ENCODE measurements at places on chromosomes 2 and 18. TPM values are rescaled to one million over a fixed set of nuclear protein-coding genes. Genes with fewer than 3 reads are reported as not detected.

DNA sequence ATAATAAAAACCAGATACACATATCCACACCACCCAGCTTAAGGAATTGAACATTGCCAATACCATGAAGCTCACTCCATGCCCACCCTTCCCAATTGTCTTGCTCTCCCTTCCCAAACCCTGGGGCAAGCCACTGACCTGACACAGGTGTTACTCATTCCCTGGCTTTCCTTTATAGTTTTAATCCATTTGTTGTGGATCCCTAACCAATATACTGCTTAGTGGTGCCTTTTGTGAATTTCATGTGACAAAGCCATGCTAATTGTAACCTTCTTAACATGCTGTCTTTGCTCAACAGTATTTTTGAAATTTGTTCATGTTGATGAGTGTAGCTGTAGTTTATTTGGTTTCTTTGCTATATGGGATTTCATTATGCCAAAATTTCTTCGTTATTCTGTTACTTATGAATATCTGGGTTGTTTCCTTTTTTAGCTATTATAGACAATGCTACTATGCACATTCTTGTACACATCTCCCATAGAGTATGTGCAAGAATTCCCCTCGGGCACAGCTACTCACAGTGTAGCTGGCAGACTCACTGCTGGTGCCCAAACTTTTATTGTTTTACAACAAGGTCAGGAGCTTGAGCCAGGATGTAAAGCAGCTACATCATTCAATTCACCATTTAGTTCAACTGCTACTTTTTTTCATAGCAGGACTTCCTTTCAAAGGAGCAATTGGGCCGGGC is 90.8 kb upstream of the ATL2 start:
- no peak for DNase-seq

DNA sequence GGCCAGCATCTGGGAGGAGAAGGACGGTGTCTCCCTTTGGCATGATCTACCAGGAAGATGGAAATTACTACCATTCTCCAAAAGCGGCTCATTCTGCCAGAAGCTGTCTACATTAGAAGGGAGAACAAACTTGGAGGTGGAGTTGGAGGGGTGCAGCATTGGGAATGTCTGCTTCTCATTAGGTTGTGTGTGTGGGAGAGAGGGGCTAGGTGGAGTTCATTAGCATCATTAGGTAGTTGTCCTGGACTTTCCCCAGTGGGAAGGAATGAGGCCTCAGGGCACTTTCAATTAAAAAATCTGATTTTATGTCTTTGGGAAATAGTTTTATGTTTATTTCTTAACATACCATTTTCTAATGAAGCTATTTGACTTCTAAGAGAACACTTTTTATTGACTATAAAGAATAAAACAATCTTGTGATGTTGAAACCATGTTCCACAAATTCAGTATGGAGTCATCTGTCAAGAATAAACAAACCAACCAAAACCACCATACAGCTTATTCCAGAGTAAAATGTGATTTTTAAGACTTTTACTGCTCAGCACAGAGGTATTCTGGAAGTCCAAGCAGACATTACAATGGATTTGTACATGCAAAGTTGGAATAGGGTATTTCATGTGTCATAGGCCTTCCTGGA is 60.6 kb downstream of the VAPA start:
- no peak for DNase-seq

RAB6C gene
- not detected for total RNA-seq

DNAJC10 gene
- 163 TPM for total RNA-seq

- DNase-seq = no peak
Measured at GRCh38 chr2:230441227-230441897, 25.4 kb downstream of the SP100 start.

GRCh38 chr2:128722489-128722888 is 403.8 kb upstream of the HS6ST1 start:
- no peak for DNase-seq

IL1F10 gene
- not detected for total RNA-seq

- DNase-seq = peak; percentile 56
Measured at GRCh38 chr2:7044253-7045250, 127.3 kb downstream of the RNF144A start.

GREB1 gene
- 3.1 TPM for total RNA-seq

DNA sequence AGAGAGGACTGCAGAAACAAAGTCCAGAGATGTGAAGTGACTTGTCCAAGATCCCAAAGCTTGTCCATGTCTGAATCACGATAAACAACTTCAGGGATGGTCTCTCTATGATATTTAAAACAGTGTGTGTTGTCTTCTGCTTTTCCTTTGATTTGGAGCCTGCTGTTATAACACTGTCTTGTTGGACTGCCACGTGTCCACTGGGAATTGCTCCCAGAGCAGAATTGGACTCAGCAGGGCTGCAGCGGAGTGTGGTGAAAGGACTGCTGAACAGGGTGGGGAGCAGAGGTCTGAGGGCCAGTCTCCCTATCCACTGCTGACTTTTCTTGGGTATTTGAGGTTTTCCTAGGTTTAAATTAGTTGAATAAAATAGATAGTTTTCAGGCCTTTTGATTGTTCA is 68.3 kb downstream of the IL1R2 start:
- no peak for DNase-seq

GRCh38 chr18:50836521-50836957 is 16.7 kb upstream of the MRO start:
- no peak for DNase-seq

- no peak for DNase-seq
Measured at GRCh38 chr2:181454686-181455450, 2.3 kb upstream of the ITGA4 start.

SLC23A3 gene
- 3.8 TPM for total RNA-seq

HTR2B gene
- total RNA-seq = 0.94 TPM

GRCh38 chr2:205032093-205032551 is 486.8 kb downstream of the PARD3B start:
- DNase-seq = no peak

TRIM43 gene
- not detected for total RNA-seq

DNA sequence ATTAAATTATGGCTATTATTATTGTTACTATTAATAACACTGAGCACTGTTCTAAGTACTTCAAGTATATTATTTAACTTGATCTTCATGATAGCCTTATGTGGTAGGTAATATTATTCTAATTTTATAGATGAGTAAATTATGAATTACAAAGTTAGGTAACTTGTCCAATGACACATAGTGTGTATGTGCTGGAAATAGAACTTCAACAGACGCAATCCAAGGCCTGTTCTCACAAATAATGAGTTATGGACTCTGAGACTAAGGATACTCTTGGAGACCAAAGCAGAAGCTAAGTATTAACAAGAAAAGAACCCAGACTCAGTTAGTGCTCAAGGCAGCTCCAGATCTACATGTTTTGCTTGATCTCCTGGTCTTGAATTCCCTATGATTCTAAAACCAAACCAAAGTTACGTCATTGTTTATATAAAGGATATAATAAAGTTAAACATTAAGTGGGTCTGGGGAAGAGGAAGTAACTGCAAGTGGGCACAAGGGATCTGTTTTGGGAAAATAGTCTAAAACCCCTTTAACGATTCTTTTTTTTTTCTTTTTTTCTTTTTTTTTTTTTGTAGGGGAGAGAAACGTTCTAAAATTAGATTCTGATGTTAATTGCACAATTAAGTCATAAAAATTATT is 211.3 kb downstream of the ERBB4 start:
- no peak for DNase-seq

ZAP70 gene
- total RNA-seq = 5.6 TPM

DNA sequence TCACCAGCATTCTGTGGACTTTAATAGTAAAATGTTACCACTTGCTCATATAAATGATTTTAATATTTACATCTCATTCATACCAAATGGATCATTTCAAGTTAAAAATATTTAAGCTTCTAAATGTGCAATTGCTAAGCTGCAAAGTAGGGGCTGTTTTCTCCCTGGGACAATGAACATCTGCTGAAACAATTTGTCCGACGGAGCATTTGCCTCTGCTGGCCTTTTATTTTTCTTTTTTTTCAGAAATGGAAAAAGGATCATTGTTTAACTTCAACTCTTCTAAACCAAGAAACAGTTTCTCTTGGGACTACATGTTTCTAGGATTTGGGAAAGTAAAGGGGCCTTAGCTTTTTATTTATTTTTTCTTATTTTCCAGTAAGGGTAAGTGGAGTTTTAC is 43.8 kb upstream of the ITPRID2 start:
- DNase-seq = peak; percentile 2

MC4R gene
- 0.17 TPM for total RNA-seq

DNA sequence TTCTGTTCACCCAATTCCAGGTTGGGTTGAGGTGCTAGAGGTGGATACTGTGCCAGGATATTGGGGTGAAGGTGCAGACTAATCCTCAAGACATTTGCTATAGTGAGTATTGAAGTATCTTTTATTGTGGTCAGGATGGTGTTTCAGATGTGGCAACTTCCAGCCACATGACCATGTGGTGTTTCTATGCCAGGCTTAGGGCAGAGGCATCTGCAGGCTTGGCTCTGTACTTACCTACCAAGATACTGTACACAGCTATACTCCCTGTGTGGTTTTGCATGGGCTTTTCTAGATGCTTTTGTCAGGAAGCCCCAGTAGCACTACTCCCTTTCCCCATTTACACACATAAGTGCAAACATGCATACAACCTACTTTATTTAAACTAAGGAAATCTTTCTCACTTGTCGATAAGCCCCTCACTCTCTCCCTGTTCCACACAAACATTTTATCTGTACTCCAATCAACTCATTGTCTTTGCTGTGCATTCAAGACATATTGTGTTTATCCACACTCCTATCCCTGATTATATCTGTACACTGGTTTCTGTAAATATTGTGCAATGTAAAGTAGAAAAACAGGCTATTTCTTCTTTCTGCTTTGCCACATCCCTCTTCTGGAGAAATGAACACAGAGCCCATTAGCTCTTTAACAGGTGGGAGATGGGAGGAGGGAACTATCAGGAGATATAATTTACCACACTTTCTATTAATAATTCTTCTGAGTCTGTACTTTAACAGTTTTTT is 12.3 kb downstream of the ARL6IP6 start:
- no peak for DNase-seq

GRCh38 chr2:85171916-85172315 is 38.7 kb downstream of the TCF7L1 start:
- no peak for DNase-seq

ABCG5 gene
- total RNA-seq = not detected

MLPH gene
- total RNA-seq = 296 TPM

- no peak for DNase-seq
Measured at GRCh38 chr18:35171315-35171987, 69.4 kb upstream of the ZNF397 start.

TUBA4B gene
- 3.0 TPM for total RNA-seq

DNA sequence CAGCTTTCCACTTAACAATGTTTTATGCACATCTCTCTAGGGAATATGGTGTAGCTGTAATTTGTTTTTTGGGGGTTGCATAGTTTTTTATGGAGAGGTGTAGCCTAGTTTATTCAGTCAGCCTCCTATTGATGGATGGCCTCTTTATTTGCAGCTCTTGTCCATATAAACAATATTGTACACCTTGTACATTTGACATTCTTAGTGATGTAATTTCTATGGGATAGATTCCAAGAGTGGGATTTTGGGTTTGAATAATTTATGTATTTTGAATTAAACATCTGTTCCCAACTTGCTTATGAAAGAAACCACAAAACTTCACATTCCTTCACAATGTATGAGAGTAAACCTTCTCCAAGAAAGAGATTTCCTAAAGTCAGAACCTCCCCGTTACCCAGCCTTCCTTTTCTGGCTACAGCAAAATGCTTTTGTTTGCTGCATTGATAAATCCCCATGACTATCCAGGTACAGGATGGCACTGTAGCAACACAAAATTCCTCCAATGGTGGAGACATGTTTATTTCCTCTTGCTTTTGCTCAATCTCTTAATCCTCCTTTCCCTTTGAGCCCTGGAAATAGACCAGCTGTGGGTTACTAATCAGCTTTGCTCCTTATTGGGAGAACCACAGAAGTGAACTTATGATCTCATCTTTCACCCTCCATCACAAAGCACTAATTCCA is 58.4 kb upstream of the GALR1 start:
- DNase-seq = no peak

COL6A3 gene
- total RNA-seq = 868 TPM

- no peak for DNase-seq
Measured at GRCh38 chr2:98847853-98848252, 88.2 kb downstream of the CRACDL start.

- DNase-seq = no peak
Measured at GRCh38 chr2:210888035-210888434, 331.6 kb downstream of the CPS1 start.

VAMP8 gene
- 176 TPM for total RNA-seq
